ENCODE measurements at places on chromosomes 12 and 14.
A peak's percentile ranks its signal among the peaks of the same experiment; 100 is the strongest.

GRCh38 chr12:48972213-48972951 lies 847 bp upstream of the WNT10B start:
- DNase-seq: no peak

DNA sequence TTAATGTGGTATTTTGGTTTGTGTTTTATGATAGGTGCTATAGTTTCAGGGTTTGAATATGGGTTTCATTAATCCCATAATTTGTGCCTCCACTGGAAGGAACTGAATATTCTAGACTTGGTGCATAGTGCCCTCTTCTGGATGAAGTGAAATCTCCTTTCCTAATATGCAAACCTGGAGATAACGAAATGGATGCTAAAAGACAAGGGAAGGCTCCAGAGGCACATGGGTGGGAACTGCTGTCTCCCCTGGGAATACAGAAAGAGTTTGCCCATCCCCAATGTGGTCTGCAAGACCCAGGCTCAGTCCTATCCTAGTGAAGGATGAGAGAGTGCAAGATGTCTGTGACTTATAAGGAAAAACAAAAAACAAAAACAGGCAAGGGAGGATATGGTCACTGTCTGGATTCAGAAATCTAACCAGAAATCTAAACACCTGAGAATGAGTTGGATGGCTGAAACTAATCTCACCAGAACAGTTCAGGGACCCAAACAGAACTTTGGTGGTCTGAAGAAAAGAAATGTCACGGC lies 142.3 kb upstream of the TMPO start:
- DNase-seq: no peak

DNA sequence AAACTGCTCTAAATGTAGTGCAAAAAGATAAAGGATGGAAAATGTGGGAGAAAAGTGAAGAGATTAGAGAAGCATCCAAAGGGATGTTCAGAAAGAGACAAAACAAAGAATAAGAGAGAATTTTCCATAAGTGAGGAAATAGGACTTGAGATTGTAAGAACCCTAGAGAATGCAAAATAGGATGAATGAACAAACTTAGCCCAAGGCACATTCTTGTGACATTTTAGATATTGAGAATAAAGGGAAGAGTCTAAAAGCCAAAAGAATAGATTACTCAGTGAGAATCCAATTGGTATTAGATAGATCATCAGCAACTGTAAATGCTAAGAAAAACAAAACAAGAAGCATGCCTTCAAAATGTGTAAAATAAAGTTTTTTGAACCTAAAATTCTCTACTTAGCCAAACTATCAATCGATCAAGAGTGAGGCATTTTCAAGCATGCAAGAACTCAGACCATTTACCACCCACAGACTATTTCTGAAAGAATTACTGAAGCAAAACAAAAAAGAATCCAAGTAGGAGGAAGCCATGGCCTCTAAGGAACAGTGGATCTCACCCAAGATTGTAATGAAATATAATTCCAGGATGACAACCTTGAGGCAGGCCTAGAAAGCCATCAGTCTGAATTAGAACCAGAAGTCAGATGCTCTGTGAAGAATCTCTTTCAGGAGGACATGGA lies 33.5 kb downstream of the DYRK2 start:
- DNase-seq: no peak

GRCh38 chr12:94689002-94689645 lies 38.8 kb upstream of the TMCC3 start:
- no peak for DNase-seq

DNA sequence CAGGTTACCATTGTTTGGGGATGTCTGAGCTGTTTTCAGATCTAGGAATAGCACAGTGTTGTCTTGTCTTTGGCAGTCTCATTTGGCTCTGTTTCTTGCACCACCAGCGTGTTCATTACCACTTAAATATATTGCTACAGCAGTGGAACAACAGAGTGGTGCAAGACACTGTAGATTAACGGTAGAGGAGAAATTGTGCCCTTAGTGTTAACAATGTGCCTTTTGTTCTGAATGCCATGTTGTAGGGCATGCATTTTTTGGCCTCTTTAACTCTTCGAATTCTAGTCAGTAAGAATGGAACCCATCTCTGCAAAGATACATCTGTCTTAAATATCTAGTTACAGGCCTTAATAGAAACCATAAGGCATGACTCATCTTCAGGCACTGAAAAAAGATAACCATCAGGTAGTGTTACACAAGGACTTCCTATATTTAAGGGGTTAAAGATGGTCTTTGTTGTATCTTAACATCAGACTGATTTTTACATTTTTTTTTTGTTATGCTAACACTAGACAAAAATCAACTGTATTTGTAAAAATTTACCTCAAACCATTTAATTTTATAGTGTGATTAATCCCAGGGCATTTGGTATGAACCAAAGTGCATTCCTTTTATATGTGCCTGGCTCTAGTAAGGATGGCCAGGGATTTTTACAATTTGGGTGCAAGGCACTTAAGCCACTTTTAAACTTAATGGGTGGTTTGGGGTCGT lies 12.9 kb downstream of the DYRK2 start:
- DNase-seq: peak; percentile 18

DNA sequence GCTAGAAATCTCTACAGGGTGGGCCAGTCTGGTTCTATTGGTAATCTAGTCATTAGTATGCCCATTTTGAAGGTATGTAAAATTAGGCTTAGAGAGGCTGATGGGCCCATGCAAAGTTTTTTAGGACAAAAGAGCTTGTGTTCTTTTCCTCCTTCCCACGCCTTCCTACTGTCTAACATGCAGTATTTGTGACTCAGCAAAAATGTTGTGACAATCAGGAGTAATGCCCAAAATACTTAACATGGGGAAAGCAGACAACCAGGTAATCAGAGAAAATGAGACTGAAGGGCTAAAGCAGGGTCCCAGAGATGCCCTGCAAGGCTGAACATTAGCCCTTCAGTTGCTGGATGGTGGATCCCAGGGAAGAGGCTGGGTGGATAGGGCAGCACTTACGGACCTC lies 437.9 kb downstream of the BCL11B start:
- DNase-seq: no peak

GRCh38 chr14:65296402-65296801 lies 116.1 kb upstream of the FUT8 start:
- no peak for DNase-seq

DNA sequence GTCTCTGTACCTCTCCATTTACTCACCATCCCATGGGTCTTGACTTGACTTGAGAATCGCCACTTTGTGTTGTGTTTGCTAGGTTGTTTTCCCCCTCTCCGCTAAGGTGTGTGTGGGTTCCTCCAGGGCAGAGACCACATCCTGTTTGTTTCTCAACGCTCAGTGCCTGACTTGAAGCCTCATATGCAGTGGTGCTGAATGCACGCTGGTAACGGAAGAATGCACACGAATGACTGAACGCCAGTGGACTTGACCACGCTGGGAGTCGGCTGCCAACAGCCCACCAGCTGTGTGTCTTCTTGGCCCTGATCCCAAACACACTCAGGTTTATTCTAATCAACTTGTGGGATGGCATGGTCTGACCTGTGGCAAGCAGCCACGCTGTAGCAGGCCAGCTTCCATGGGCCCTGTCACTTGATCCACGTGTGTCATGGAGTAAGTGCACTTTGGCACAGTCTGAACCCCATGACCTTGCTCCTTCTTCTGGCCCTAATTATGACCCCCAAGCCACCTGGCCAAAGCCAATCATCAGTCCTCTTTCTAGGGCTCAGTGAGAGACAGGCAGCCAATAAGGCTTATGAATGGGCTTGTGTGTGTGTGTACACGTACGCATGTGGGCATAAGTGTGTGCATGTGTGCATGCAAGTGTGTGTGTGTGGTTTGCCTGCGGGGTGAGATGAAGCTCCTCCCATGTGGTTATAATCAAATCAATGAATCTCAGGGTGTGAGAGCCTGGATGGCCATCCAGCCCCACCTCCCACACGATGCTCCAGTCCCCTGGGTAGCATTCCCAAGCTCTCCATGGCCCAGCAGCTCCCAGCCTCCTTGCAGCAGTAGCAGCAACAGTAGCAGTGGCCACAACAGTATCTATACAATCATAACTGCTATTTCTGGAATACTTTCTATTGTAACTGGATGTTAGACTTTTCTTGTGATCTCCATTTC lies 6.4 kb upstream of the TC2N start:
- no peak for DNase-seq

GRCh38 chr14:34165847-34166350 lies 215.0 kb upstream of the EGLN3 start:
- DNase-seq: no peak

- no peak for DNase-seq
Observed at GRCh38 chr14:45242706-45243105, 10.3 kb downstream of the MIS18BP1 start.

DNA sequence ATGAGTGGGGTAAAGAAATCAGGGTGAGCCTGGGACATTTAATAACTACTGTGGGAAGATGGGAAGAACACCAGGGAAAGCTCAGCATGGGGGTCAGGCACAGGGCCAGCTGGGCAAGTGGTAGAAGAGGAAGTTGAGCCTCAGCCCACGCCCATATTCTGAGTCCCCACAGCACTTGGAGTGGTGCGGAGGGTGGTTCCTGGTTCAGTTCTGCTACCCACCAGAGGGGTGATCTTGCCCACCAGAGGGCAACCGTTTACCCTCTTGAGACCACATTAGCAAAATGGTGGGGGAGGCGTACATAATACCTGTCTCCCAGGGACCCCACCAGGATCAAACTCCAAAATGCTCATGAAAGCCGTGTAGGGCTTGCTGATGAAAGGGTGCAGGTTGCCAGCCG lies 16.8 kb upstream of the ANKRD33 start:
- DNase-seq: no peak

DNA sequence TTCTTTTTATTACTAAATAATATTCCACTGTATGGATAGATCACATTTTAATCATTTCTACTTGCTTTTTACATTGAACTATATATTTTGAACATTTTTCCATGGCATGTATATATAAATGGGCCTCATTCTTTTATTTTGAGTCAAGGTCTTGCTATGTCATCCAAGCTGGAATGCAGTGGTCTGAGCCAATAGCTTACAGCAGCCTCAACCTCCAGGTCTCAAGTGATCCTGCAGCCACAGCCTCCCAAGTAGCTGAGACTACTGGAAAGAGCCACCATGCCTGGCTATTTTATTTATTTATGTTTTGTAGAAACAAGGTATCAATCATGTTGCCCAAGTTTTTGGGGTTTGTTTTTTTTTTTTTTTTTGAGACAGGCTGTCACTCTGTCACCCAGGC lies 7.6 kb downstream of the FCF1 start:
- DNase-seq: no peak

DNA sequence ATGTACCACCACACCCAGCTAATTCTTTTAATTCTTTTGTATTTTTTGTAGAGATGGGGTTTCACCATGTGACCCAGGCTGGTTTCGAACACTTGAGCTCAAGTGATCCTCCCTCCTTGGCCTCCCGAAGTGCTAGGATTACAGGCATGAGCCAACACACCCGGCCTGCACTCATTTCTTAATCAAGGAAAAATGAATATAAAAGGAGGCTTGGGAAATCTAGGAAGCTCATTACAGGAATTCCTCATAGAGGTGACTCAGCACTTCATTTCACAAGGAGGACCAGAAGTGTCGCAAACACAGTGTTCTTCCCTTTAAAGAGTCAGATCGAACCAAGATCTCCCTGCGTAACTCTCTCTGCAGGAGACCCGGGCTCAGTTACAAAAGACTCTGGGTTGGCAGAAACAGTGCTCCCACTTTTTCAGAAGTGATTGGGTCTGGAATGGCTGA lies 30.3 kb downstream of the NFKBIA start:
- DNase-seq: no peak

GRCh38 chr12:122974274-122974891 lies 661 bp upstream of the OGFOD2 start:
- peak; percentile 97 for DNase-seq

GRCh38 chr12:120139958-120140357 lies 23.4 kb upstream of the RAB35 start:
- DNase-seq: no peak

DNA sequence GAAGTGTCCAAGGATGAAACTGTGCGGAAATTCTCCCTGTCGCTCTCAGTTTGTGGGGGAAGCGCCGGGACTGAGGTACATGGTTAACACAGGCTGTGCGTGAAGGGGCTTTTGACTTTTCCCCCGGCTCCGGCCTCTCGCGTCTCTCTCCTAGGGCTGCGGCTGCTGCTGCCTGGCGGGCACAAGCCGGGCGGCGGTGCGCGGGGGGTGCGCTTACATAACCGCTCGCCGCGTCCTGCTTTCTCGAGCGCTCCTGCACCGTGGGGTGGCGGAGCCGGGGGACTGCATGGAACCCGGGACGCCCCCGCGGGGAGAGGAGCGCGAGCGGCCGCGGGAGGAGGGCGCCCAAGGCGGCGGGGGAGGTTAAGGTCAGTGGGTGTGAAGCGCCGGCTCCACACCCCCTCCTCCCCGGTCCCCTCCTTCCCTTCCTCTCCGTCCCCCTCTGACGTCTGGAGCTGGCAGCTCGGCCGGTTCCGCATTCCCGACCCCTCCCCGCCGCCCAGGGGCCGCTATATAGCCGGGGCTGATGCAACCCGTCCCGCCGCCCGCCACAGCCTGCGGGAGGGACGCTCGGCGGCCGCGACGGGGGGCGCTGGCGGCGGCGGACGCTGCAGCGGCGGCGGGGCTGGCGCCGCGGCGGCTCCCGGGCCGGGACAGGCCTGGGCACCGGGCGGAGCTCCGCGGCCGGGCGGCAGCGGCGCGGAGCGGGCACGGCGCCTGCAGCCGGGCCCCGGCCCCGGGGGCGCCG lies at the start of gene JDP2:
Gene JDP2 (plus strand): TSS at position 541 of the 748 bp plus-strand sequence. CDS start 9,899 bp downstream, outside the sequence.
- peak; percentile 63 for DNase-seq

GRCh38 chr12:123723011-123723410 lies 10.9 kb downstream of the ATP6V0A2 start:
- DNase-seq: no peak

- no peak for DNase-seq
Observed at GRCh38 chr12:120262852-120263747, 2.4 kb downstream of the PXN start.

GRCh38 chr12:56866493-56866892 lies 67.7 kb downstream of the SDR9C7 start:
- DNase-seq: no peak

DNA sequence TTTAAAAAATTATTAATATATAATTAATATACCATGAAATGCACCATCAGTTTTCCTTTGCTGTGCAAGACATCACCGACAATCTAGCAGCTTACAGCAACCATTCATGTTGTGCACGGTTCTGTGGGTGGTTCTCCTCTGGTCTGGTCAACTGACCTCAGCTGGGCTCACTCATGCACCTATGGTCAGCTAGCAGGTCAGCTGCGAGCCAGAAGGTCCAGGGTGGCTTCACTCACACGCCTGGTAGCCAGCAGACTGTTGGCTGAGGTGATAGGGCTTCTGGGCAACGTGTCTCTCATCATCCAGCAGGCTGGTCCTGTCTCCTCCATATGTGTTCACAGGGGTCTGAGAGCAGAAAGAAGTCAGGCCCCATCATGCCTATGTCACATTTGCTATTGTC lies 210.4 kb downstream of the KIF26A start:
- no peak for DNase-seq

- no peak for DNase-seq
Observed at GRCh38 chr12:69115951-69116350, 123.4 kb upstream of the CPSF6 start.

- no peak for DNase-seq
Observed at GRCh38 chr12:124426594-124427555, 132.0 kb downstream of the RFLNA start.

- no peak for DNase-seq
Observed at GRCh38 chr14:102403028-102403427, 40.3 kb downstream of the TECPR2 start.

GRCh38 chr14:91159906-91160305 lies 46.0 kb downstream of the DGLUCY start:
- no peak for DNase-seq

- no peak for DNase-seq
Observed at GRCh38 chr12:54273981-54274380, 5.9 kb downstream of the CBX5 start.

Data from hippocampal formation (tissue), 2 donors.